ENCODE measurements at places on chromosomes 12 and 14.

- no peak for DNase-seq
Observed at GRCh38 chr12:56980268-56980667, 22.9 kb upstream of the RDH16 start.

DNA sequence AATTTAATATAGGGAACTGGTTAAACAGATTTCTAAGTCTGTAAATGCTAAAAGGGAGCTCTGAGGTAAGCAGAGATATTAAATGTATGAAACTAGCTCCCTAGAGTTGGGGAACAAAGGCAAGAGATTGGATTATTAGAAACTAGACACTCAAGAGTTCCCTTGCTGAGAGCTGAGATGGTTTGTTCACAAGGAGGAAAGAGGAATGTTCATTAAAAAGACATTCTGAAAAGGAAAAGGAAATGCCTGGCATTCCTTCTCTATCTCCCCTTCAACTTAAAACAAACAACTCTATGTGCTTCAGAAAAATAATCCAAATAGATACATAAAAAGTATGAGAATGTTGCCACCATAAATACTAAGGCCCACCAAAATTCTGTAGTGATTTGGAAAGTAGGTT lies 73.7 kb downstream of the GALNT4 start:
- no peak for DNase-seq

DNA sequence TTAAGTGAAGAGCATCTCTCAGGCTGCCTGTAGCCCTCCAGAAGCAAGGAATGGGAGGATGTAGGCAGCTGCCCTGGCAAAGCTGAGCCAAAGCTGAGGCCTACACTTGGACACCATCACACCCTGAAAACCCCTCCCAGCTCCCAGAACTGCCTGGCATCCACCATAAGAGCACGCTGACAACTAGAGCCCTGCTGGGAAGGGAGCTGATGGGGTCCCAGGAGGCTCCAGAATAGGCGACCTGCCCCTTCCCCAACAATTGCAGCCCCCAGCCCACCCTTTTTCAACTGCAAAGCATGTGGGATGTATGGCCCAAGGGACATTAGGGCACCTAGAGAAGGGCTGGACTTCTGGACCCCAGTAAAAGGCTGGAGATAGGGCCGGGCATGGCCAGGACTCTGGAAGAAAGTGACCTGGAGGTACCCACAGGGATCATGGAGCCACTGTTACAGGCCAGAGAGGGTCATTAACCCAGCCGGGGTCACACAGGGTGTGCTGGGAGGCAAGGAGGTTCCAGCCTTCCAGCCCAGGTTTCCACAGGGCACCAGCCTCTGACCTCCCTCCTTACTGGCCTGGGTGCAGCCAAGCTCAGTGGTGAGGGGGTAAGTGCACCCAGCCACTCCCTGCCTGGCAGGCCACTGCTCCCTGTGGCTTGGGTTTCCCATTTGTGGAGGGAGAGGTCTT lies 27.8 kb downstream of the FAM222A start:
- peak; percentile 14 for DNase-seq

DNA sequence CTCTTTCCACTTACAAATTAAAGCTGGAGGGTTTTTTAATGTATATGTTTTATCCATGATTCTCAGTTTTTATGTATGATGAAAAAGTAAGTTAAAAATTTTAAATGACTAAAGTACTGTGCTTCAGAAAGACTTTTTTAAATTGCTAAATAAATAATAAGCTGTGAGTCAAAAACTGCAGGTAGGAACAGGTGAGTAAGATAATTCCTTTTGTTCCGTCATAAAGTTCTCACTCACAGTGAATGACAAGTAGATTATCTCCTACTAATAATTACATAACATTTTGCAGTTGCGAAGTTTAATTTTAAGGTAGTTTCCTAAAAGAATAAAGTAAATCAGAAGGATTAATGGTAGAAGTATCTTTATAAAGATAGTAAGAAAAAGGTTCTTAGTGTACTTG lies 78.0 kb downstream of the PRKCH start:
- no peak for DNase-seq
